ENCODE measurements at places on chromosomes 13 and 19.
A peak's percentile ranks its signal among the peaks of the same experiment; 100 is the strongest.

- DNase-seq: no peak
These were observed 124.2 kb downstream of the TBC1D4 start for GRCh38 chr13:75357576-75358289.

DNA sequence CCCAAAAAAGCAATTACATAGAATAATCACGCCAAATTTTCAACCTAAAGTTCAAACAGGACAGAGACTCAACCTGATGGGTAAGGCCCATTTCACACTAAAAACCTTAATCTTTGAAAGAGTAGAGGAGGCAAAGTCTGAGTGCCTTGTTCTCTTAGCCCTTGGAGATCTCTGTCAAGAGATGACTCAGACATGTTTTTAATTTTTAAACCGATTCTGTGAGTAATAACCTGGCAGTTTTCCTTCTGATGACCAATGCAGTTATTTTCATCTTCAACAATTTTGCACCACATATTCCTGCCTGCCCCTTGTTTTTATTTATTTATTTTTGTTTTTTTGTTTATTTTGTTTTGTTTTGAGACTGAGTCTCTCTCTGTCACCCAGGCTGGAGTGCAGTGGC lies 11.5 kb upstream of the TNFSF9 start:
- DNase-seq: no peak

GRCh38 chr19:47973529-47973928 lies 18.4 kb downstream of the BSPH1 start:
- no peak for DNase-seq

- no peak for DNase-seq
These were observed 139.6 kb downstream of the STOML3 start for GRCh38 chr13:38850868-38851626.

- DNase-seq: peak; percentile 53
These were observed 105.8 kb downstream of the LACC1 start for GRCh38 chr13:43985422-43986072.

- DNase-seq: no peak
These were observed 2.0 kb downstream of the AMER2 start for GRCh38 chr13:25169951-25170553.

GRCh38 chr13:101127741-101128353 lies 288.5 kb downstream of the NALCN start:
- peak; percentile 84 for DNase-seq

DNA sequence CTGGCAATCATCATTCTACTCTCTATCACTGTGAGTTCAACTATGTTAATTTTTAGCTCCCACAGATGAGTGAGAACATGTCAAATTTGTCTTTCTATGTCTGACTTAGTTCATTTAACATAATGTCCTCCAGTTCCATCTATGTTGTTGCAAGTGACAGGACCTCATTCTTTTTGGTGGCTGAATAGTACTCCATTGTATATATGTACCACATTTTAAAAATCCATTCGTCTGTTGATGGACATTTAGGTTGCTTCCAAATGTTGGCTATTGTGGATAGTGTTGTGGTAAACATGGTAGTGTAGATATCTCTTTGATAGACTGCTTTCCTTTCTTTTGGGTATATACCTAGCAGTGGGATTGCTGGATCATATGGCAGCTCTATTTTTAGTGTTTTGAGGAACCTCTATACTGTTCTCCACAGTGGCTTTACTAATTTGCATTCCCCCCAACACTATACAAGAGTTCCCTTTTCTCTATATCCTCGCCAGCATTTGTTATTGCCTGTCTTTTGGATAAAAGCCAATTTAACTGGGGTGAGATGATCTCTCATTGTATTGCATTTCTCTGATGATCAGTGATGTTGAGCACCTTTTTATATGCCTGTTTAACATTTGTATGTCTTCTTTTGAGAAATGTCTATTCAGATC lies 124.1 kb downstream of the PCCA start:
- DNase-seq: no peak

DNA sequence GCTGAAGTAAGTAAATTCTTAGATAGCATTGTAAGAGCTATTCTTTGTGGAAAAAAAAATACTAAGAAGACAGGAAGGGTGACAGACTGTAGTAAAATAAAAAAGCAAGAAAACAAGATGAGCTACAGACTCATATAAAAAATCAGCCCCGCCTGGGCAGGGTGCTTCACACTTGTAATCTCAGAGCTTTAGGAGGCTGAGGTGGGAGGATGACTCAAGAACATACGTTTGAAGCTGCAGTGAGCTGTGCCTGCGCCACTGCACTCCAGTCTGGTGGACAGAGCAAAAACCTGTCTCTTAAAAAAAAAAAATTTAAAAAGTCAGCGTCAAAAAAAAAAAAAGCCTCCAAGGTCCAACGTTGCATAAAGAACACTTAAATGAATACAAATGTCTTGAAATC lies 102.1 kb downstream of the VWA8 start:
- no peak for DNase-seq

- peak; percentile 85 for DNase-seq
These were observed 3.7 kb downstream of the HRC start for GRCh38 chr19:49151267-49152118.

DNA sequence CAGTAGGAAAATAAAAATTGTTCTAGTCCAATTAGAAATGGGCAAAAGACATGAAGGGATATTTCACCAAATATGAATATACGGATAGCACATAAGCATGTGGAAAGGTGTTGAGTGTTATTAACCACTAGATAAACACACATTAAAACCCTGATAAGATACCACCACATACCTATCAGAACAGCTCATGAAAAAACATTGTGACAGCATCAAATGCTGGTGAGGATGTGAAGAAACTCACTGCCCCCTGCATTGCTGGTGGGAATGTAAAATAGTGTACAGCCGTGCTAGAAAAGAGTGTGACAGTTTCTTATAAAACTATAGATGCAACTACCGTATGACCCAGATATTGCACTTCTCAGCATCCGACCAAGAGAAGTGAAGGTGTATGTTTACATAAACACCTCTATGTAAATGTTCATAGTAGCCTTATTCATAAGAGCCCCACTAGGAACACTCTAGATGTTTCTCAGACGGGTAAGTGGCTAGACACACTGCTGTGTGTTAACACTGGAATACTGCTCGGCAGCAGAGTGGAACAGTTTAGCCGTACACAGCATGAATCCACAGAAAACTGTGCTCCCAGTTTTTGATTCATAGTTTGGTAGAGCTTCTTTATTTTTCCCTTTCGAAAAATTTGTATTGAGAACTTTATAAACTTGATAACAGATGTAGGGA lies 321.1 kb downstream of the MYO16 start:
- no peak for DNase-seq

DNA sequence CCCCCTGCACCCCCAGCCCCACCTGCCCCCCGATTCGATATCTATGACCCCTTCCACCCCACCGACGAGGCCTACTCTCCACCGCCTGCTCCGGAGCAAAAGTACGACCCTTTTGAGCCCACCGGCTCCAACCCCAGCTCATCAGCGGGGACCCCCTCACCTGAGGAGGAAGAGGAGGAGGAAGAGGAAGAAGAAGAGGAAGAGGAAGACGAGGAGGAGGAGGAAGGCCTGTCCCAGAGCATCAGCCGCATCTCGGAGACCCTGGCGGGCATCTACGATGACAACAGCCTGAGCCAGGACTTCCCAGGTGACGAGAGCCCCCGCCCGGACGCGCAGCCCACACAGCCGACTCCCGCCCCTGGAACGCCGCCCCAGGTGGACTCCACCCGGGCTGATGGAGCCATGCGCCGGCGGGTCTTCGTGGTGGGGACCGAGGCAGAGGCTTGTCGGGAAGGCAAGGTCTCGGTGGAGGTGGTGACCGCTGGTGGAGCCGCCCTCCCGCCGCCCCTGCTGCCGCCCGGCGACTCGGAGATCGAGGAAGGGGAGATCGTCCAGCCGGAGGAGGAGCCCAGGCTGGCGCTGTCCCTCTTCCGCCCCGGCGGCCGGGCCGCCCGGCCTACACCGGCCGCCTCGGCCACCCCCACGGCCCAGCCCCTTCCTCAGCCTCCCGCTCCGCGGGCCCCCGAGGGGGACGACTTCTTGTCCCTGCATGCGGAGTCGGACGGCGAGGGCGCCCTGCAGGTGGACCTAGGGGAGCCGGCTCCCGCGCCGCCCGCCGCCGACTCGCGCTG lies 9.2 kb downstream of the SCAF1 start:
- no peak for DNase-seq

- no peak for DNase-seq
These were observed 152.0 kb upstream of the SLC10A2 start for GRCh38 chr13:103218253-103218652.

DNA sequence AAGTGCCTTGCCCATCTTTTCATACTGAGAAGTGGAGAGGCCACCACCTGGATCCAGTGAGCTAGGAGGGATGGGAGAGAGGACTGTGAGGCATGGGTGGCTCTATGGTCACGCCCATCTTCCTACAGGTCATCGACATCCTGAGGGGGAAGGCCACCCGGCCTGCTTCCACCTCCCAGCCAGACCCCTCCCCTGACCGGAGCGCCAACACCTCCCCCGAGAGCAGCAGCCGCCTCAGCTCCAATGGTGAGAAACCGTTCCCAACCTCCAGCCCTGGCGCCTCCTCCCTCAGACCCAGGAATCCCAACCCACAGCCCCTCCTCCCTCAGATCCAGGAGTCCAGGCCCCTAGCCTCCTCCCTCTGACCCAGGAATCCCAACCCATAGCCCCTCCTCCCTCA lies 10.1 kb downstream of the BCL3 start:
- no peak for DNase-seq

DNA sequence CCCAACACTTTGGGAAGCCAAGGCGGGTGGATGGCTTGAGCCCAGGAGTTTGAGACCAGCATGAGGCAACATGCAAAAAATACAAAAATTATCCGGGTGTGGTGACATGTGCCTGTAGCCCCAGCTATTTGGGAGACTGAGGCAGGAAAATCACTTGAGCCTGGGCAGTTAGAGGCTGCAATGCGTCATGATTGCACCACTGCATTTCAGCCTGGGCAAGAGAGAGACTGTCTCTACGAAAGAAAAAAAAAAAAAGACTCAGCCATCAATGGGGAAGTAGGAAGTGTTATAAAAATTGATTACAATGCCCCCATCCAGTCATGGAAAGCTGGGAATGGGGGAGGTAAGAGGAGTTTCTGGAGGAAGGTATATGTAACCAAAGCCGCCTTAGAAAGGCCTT lies 5.4 kb downstream of the TYK2 start:
- DNase-seq: no peak

GRCh38 chr19:50481351-50482149 lies 4.9 kb upstream of the GARIN5A start:
- no peak for DNase-seq

- no peak for DNase-seq
These were observed 823 bp downstream of the DOCK6 start for GRCh38 chr19:11261431-11261970.

GRCh38 chr13:49435992-49436391 lies 7.9 kb downstream of the CAB39L start:
- DNase-seq: no peak

GRCh38 chr19:677201-677600 lies 1.0 kb downstream of the FSTL3 start:
- no peak for DNase-seq

- DNase-seq: no peak
These were observed 6.8 kb downstream of the SHANK1 start for GRCh38 chr19:50712833-50713232.

Data from DMS79 treated with DMSO at 0.1 percent for 48 hours (cell line).